ENCODE measurements at places on chromosomes 2 and 18.

GRCh38 chr2:18741895-18742732 lies 152.7 kb upstream of the NT5C1B start:
- DNase-seq: no peak

DNA sequence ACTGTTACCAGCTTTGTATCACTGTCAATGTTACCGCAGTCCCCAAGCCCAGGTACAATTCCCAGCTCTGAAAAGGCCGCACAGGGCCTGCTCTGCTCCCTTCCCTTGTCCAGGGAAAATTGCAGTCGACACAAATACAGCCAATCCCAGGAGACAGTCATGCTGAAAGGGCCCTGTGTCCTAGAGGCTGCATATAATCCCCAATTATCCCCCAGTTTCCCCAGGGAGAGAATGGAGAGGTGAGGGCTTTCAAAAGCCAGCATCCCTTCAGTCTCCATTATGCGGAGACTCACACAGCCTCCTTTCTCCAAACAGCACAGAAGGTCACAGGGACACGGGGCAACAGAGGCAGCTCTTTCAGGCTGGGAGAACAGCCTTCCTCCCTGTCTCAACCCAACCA lies 17.1 kb upstream of the CTIF start:
- no peak for DNase-seq

DNA sequence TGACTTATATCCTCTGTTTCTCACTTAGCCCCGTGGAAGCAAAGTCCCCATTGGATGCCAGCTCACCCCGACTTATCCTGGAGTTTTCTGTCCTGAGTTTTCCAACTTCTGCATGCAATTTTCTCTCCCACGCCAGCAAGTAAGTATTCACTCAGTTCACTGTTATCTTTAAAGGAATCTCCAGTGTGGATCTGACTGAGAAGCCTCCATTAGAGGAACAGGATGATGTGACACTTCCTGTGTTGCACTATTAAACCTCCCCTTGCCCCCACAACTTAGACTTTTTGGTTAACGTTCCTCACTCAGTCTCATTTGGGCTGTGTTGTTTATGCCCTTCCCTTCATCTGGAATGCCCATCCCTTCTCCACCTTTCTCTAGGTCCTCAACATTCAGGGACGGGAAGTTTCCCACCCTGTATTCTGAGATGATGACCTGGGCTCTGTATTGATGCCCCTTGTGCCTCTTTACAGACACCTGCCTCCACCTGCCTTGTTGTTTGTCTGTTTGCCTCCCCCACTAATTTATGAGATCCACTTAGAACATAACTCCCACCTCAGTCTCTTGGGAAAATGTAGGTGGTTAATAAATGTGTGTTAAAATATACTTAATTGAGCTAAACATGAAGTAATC lies 536.1 kb upstream of the RAB6C start:
- no peak for DNase-seq

DNA sequence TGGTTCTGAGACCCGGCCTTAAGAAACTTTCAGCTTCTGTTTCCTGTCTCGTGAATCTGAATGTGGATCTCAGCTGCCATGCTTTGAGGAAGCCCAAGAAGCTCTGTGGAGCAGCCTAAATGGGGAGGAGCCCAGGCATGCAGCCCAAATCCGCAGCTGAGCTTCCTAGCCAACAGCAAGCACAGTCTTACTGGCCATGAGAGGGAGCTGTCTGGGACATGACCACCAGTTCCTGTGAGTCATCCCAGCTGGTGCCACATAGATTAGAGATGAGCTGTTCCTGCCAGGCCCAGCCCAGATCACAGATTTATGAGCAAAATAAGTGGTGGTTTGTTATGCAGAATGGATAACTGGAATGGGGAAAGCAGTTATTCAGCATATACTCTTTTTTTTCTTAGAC lies 224.4 kb upstream of the APCDD1 start:
- DNase-seq: peak; percentile 3

Data from activated T-cell treated with anti-CD3 and anti-CD28 coated beads, Interleukin-2, amount 50 U/mL, for 72 hours (primary cell).